CD4-positive, CD25-positive, alpha-beta regulatory T cell (primary cell): ENCODE measurements at places on chromosomes 6 and 20. TPM values are rescaled to one million over a fixed set of nuclear protein-coding genes. Genes with fewer than 3 reads are reported as not detected.
A peak's percentile ranks its signal among the peaks of the same experiment; 100 is the strongest.

DNA sequence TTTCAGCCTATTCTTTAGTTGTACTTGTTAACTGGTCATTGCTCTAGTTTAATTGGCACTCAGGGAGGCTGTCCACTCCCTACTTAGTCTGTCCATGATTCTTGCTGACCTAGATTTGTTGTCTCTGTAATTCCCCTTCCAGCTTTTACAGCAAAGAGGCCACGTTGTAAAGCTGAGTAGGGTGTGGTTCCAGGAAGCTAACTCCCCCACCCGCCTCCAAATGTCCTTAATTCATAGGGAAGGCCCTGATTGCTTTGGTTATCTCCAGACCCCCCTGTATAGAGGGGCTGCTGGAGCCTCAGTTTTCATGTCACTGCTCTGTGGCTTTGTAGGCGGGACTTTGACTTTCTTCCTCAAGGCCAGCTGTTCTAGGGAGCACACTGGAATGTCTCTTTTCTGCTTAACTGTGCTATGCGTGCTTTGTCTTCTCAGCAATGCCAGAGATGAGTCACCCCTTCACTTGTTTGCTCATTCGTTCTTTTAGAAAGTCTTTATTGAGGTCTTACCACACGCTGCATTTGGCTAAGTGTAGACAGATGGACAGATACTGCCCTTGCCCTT is 175.1 kb upstream of the JAG1 start:
- H3K4me3 ChIP-seq = no peak overlapping the region
- no peaks in the 10 kb centered on the region for H3K36me3 ChIP-seq
- H3K27me3 ChIP-seq = no peaks in the 10 kb centered on the region

DNA sequence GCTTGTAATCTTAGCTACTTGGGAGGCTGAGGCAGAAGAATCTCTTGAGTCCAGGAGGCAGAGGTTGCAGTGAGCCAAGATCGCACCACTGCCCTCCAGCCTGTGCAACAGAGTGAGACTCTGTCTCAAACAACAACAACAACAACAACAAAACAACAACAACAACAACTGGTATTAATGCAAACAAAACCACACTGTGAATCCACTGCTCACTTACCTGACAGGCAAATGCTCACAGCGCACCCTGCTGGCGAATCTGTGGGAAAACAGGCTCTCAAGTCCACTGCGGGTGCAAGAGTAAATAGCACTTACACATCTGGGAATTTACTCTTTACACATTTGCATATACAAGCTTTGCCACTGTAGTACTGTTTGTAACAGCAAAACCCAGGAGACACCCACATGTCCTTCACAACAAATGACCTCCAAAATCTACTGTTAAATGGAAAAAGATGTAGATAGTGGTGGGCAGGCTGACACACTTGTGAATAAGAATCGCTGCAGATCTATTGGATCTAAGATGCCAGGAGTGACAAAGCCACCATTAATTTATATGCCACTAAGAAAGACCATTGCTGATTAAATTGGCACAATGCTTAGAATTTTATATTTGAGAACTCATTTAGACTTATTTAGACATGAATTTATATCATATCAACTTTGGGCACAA is 29.3 kb downstream of the NSFL1C start:
- H3K27me3 ChIP-seq = no peaks in the 10 kb centered on the region
- H3K4me3 ChIP-seq = no peak overlapping the region
- peak; percentile 88 for DNase-seq
- H3K27ac ChIP-seq = no peak overlapping the region
- peaks cover 13% of the 10 kb centered on the region for H3K36me3 ChIP-seq

DNA sequence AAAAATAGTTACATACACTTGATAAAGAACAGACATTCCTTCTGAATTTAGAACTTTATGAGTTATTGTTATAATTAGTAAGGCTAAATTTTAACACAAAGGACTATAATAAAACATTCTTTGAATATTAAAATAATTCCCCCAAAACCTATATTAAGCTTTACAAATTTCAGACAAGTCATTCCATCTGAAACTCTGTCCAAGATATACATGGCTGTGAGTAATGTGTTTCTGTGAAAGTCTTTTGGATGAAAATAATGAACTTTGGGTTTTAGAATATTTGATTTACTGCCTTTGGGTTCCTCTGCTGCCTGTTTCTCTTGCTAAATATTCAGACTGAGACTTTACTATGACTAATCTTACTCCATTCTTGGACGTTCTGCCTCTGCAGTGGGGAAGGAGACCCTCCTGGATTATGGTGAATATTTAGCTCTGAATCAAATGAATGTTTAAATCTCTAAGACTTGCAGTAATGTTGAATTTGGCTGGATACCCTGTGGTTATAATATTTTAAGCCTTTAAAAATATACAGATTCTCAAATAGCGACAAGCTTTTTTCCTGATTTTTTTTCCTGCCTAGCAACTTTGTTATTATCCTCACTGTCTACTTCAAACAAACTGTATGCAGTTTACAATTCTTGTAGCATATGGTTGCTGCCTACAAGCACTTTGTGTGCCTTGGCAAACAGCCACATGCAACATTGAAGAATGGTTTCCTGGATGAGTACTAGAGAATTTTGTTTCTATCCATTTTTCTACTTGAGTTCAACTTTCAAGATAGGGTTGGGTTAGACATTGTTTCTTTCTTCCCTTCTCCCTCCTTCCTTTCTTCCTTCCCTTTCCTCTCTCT is 51.4 kb downstream of the TXLNB start:
- H3K27me3 ChIP-seq = no peaks in the 10 kb centered on the region
- H3K4me1 ChIP-seq = no peaks in the 10 kb centered on the region
- no peak overlapping the region for H3K4me3 ChIP-seq
- DNase-seq = no peak
- no peak overlapping the region for H3K27ac ChIP-seq
- H3K36me3 ChIP-seq = no peaks in the 10 kb centered on the region

- H3K27me3 ChIP-seq = no peaks in the 10 kb centered on the region
- H3K4me1 ChIP-seq = no peaks in the 10 kb centered on the region
- DNase-seq = no peak
These were observed 30.6 kb downstream of the ADGRF4 start for GRCh38 chr6:47729019-47729418.

Gene TINAG
- not detected for total RNA-seq

Gene PLAGL1
- 2.8 TPM for total RNA-seq

Gene SIRPD
- not detected for total RNA-seq

Gene CCN6
- not detected for total RNA-seq

GRCh38 chr6:99250476-99250875 is 99.0 kb downstream of the FAXC start:
- no peaks in the 10 kb centered on the region for H3K36me3 ChIP-seq
- no peak for DNase-seq
- H3K27me3 ChIP-seq = no peaks in the 10 kb centered on the region
- no peaks in the 10 kb centered on the region for H3K4me1 ChIP-seq
- H3K27ac ChIP-seq = no peak overlapping the region
- no peak overlapping the region for H3K4me3 ChIP-seq

DNA sequence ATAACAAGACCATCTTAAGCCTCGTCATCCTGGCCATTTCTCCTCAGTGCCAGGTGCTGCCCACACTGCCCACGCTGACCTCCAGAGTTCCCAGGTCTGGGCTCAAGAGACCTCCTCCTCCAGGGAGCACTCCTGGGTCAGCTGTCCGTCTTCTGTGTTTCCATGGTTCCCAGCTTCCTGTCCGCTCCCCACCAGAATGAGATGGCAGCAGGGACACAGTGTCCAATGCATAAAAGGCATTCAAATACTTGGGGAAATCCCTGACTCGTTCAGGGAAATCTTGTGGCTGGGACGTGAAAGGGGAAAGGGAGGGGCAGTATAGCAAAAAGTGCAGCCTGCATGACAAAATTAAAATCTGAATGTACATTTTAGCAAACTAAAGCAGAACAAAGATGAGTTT is 54.3 kb downstream of the SLC23A2 start:
- no peak overlapping the region for H3K4me3 ChIP-seq
- H3K27ac ChIP-seq = no peak overlapping the region
- no peak for DNase-seq
- no peaks in the 10 kb centered on the region for H3K27me3 ChIP-seq
- no peaks in the 10 kb centered on the region for H3K36me3 ChIP-seq
- H3K4me1 ChIP-seq = peaks cover 4% of the 10 kb centered on the region

Gene SSTR4
- not detected for total RNA-seq

Gene VIP
- not detected for total RNA-seq

DNA sequence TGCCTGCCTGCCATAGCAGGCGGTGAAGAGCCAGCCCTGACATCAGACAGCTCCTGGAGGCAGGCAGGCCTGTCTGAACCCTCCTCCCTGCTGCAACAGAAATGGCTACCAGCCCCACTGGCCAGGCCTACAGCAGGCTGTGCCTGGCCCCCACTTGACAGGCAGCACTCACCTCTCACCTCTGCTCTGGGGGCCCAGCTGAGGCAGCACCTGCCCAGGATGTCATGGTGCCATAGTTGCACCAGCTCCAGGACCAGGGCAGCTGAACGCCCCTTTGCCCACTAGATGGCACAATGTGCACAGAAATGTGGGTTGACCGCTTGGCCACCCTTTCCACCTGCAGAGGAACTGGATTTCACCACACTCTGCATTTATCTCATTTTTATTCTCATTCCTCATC is 30.6 kb downstream of the MRPL14 start:
- H3K4me1 ChIP-seq = no peaks in the 10 kb centered on the region
- H3K27me3 ChIP-seq = no peaks in the 10 kb centered on the region
- DNase-seq = peak; percentile 63
- H3K36me3 ChIP-seq = no peaks in the 10 kb centered on the region

- DNase-seq = peak; percentile 56
- H3K4me1 ChIP-seq = peaks cover 21% of the 10 kb centered on the region
- peak overlapping the region; percentile 65 for H3K4me3 ChIP-seq
- H3K27me3 ChIP-seq = no peaks in the 10 kb centered on the region
- H3K36me3 ChIP-seq = no peaks in the 10 kb centered on the region
- H3K27ac ChIP-seq = peak overlapping the region; percentile 69
These were observed 8.6 kb upstream of the HECA start for GRCh38 chr6:139126255-139126654.

Gene CAPN11
- total RNA-seq = not detected

Gene HRH3
- total RNA-seq = not detected

- no peak for DNase-seq
- no peak overlapping the region for H3K4me3 ChIP-seq
- no peaks in the 10 kb centered on the region for H3K27me3 ChIP-seq
These were observed 133.8 kb downstream of the FOXA2 start for GRCh38 chr20:22450537-22450936.

DNA sequence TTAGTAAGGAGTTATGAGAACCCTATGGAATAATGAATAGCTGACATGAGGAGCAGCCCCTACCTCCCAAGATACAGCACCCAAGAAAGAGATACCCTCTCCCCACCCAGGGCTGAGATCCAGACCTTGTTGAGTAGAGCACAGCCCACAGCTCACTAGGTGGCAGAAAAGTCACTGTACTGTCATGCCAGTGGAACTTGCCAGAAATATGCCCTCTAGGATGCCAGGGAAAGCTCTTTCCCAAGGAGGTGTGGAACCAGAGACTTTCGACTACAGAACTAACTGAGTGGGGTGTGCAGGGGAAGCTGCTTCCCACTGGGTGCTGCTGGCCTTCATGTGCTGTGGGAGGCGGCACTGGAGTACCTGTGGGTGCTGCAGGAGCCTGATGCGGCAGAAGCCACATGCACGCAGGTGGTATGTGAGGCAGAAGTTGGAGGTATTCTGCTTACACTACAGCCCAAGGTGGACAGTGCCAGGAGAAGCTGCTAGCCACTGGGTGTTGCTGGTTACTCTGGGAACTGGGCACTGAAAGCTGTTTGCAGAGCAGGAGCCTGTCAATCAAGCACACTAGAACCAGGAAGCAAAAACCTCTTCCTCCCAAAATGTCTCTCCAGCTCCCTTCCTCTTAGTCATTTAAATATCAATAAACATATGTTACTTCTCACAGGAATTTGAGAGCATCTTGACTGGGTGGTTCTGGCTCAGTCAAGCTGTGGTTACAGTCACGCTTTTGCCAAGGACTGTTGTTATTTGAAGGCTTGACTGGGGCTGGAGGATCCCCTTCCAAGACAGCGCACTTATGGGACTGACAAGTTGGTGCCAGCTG is 17.8 kb downstream of the ARMC12 start:
- no peak for DNase-seq
- no peaks in the 10 kb centered on the region for H3K4me1 ChIP-seq
- no peak overlapping the region for H3K4me3 ChIP-seq
- no peaks in the 10 kb centered on the region for H3K27me3 ChIP-seq
- no peak overlapping the region for H3K27ac ChIP-seq

- no peaks in the 10 kb centered on the region for H3K36me3 ChIP-seq
- no peak overlapping the region for H3K4me3 ChIP-seq
- no peaks in the 10 kb centered on the region for H3K27me3 ChIP-seq
- H3K4me1 ChIP-seq = no peaks in the 10 kb centered on the region
- H3K27ac ChIP-seq = no peak overlapping the region
- no peak for DNase-seq
These were observed 1196.7 kb upstream of the CITED2 start for GRCh38 chr6:140571145-140571544.

Gene HMGCLL1
- not detected for total RNA-seq

- no peak overlapping the region for H3K27ac ChIP-seq
- no peak overlapping the region for H3K4me3 ChIP-seq
- no peaks in the 10 kb centered on the region for H3K4me1 ChIP-seq
These were observed 187.2 kb downstream of the FOXC1 start for GRCh38 chr6:1796706-1797529.

DNA sequence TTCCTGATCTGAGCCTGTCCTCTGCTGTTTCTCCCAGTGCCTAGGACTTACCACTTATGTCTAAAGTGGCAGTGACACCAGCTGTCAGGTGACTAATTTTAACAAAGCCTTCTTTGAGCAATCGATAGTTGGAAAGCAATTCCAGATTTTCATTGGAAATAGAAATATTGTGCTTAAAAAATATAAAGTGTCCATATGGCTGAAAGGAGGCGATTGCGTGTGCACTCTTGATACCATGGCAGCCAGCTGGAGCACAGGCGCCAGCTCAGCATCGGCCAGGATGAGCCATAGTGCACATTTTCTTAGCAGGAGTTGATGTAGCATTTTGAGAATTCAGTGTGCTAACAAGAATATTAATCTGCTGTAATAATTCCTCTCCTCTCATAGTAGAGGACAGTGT is 70.0 kb downstream of the LRRC1 start:
- no peak overlapping the region for H3K27ac ChIP-seq
- H3K4me3 ChIP-seq = no peak overlapping the region
- no peak for DNase-seq
- H3K36me3 ChIP-seq = no peaks in the 10 kb centered on the region

- no peak overlapping the region for H3K27ac ChIP-seq
- peaks cover 8% of the 10 kb centered on the region for H3K36me3 ChIP-seq
- H3K4me3 ChIP-seq = no peak overlapping the region
- peaks cover 68% of the 10 kb centered on the region for H3K4me1 ChIP-seq
These were observed 21.1 kb downstream of the ZNF292 start for GRCh38 chr6:87176493-87176892.

GRCh38 chr6:169930799-169931198 is 179.4 kb downstream of the ERMARD start:
- no peak for DNase-seq
- no peaks in the 10 kb centered on the region for H3K4me1 ChIP-seq
- H3K4me3 ChIP-seq = no peak overlapping the region
- H3K27ac ChIP-seq = no peak overlapping the region
